ENCODE measurements at places on chromosomes 16 and 17.

DNA sequence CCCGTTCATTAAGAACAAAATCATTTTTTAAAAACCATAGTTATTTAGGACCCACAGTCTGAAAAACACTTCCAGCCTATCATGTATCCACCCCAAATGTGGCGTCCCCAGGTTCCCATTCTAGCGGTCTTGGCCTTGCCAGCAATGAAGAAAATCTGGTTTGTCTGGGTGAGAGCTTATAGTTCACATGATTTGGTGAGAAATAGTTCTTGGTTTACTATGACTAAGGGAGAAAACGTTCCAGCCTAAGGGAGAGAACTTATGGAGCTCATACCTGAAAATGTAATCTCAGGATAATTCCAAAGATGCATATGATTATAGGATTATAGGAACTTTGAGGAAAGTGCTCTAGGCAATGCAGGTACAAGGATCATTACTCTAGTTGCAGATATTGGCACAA is 4.8 kb downstream of the MARVELD3 start:
- no peak for DNase-seq

DNA sequence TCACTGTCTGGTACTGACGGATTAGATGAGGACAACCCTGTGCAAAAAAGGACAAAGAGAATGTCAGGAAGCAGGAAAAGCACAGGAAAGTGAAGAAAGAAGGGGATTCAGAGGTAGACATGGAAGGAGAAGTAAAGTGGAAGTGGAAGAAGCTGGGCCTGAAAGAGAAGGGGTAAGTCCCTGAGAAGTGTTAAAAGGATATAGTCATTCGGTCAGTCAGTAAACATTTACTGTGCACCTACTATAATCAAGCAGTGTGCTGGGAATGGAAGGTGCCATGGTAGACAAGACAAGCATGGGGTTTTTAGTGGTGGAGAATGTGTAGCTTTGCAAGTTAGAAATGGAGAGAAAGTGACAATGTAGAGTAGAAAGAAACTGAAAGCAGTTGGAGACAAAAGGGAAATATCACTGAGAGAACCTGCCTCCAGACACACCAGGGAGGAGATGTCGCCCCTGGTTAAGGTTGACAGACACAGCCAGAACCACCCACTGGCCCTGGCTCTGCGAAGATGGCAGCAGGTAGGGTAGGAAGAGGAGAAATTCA is 4.4 kb upstream of the SP2 start:
- no peak for DNase-seq

GRCh38 chr17:74151551-74152315 is 51.7 kb upstream of the RPL38 start:
- no peak for DNase-seq

DNA sequence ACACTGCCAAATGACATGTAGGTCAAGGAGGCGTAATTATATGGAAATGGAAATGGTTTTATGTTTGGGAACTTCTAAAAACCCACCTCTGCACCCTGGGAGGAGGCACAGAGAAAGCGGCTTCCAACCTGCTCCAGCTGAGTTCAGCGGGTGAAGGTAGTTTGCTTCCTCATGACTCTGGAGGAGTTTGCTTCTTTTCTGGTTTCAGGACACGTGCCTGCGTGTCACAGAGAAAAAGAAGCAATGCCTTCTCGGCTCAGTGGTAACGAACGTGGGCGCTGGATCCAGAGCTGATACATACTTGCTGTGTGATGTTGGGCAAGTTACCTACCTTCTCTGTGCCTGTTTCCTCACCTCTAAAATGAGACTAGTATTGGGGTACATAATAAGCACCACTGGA is 22.1 kb downstream of the GPR139 start:
- no peak for DNase-seq

DNA sequence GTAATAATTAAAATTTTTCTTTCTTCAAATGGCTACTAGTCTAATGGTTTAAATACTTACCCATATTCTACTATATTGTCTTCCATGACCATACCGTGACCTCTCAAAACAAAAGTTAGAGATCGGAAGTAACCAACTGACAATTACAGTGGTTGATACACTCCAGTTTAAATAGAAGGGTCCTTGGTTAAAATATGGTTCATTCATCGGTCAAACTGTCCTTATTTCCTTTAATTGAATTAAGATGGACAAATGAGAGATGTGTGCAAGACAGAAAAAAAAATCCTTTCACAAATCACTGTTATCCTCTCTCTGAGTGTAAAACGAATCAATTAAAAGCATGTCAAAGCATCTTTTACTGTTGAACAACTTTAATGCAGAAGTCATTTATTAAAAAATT is 214.3 kb upstream of the TBX2 start:
- no peak for DNase-seq

DNA sequence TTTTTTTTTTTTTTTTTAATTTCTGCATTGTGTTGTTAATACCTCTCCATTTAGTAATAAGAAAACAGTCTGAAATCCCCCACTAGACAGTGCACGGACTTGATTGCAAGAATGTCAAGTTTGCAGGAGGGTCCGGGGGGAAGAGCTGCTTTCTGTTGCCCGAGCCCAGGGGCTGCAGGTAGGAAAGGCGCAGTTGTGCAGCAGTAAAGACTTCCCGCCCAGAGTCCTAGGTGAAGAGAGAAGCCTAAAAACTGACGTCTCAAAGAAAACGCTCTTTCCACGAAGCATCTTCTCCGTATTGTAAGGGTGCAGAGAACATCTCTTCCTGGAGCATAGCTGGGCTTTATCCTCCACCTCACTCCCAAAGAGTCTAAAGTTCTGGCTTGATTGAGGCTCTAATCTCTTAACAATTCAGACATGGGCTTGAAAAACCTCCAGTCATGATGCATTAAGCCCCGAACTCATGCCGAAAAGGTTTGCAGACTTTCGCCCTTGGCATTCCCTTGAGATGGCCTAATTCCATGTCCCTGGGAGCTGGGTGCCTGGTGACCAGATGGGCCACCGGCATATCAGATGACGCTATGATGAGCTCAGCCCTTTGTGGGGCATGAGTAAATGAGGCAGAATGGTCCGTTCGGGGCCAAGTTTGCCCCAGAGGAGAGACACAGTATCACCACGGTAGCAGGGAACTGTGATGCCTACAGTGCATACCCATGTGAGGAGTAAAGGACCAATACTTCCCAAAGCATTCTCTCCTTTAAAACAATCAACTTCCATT is 436.2 kb upstream of the ZFHX3 start:
- no peak for DNase-seq

DNA sequence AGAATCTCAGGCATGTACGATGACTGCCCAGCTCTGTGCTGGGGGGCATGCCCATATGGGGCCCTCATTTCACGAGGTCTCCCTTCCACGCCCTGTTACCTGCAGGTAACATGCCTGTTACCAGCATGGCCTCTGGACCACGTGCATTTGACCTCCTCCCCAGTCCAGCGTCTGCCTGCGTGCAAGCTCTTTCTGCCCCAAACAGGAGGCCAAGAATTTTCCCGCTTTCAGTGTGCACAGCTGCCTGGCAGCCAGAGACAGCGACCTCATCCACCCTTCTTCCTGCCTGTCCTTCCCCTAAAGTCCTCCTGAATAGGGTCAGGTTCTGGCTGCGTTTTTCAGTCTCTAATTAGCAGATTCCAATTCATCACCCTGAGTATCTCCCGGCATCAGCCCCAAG is 306.5 kb upstream of the ZFHX3 start:
- DNase-seq: no peak

DNA sequence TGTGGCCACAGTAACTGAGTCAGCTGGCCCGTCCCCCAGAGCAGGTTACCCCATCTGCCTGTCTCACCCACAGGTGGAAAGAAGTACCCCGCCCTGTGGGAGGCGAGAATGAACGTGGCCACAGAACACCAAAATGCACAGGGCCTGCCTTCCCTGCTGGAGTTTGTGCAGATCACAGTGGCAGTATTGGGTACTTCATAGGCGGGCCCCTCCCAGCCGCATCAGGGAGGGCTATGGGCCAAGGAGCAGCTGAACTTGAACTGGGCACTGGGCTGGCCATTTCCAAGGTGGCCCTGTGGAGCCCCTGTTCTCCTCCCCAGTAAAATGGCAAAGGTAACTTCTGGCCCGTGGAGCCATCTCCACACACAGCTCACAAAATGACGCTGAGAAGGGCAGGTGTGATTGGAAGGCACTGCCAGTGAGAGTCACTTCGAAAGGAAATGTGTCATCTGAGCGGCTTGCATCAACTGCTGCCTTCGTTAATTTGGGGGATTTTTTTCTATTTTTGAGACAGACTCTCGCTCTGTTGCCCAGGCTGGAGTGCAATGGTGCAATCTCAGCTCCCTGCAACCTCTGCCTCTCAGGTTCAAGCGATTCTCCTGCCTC is 162.9 kb downstream of the ENGASE start:
- no peak for DNase-seq

DNA sequence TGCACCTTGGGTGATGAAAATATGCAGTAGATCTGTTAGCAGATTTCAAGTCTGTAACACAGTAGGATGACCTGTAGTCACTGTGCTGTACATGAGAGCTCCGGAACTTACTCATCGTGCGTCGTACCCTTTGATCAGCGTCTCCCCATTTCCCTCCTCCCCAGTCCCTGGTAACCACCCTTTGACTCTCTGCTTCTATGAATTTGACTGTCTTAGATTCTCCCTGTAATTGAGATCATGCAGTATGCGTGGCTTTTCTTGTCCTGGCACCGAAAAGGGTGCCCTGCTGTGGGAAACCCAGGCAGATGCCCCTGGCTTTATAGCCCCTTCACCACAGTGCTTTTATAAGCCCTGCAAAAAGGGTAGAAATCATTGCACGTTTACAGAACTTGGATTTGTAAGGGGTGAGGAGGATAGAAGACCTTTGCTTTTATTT is 20.5 kb downstream of the CLEC16A start:
- DNase-seq: peak; percentile 94

DNA sequence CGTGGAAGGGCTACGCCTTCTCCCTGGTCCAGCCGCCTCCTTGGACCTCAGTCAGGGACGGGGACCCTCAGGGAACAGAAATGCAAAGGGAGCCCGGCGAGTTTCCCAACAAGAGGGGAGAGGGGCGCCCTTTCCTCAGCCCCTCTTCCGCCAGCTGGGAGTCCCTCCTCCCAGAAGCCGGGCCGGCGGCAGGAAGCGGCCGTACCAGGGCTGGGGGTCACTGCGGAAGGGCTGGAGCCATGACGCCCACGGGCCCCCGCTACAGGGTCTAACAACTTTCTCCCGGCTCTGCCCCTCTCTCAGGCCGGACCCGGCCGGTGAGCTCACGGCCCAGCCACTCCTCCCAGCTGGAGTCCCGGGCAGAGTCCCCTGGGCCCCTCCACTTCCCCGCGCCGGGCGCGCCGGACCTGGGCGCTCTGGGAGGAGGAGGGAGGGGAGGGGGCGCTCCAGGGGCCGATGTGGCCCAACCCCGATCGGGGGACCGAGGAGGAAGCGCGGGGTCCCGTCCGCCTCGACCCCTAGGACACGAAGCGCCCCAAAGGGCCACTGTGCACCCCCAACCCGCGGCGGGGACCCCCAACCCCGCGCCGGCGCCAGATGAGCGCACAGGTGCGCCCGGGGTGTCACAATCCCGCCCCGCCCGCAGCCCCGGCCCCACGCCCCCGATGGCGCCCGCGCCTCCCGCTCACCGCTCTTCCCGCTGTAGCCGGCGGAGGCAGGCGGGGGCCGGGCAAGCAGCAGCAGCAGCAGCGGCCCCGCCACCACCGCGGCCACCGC is 578 bp downstream of the PGAP6 start:
- no peak for DNase-seq

DNA sequence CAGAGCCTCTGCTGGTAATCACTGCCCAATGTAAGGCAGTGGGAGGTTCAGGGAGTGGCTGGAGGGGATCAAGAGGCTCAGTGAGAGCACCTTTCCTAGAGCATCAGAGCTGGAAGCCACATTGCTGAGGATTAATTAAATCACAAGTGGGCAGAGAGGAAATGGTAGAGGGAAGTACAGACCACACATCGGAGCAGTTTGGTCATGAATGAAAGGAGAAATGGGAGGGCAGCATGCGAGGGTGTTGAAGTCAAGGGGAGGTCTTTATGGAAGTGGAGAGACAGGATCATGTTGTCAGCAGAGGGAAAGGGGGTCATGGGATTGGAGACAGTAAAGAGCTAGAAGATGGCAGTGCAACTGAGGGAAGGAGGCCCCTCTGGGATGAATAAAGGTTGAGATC is 2.3 kb downstream of the CCL17 start:
- DNase-seq: no peak

DNA sequence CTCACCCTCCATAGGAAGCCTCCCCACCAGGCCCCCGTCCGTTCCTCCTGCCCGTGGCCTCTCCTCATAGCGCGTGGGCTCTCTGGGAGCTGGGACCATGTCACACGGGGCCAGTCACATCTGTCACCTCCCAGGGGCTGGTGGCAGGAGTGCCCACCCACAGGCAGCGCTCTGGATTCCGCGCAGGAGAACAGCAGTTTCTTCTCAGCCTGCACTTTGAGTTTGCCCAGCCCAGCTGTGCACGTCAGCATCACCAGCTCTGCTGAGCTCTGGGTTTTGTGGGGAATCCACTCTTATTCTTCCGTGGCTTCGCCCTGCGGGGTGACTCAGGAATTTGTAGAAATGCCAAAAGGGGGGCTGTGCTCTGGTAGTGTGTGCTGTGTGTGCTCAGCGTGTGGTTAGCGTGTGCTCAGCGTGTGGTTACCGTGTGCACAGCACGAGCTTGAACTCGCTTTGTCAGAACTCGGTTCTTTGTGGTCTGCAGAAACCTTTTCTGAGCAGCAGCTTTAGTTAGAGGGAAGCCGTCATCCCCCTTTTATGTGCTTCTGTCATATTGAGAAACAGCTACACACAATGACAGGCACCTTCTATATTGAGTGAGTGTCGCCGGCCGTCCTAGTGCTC is 3.2 kb downstream of the ACSF3 start:
- peak; percentile 93 for DNase-seq

DNA sequence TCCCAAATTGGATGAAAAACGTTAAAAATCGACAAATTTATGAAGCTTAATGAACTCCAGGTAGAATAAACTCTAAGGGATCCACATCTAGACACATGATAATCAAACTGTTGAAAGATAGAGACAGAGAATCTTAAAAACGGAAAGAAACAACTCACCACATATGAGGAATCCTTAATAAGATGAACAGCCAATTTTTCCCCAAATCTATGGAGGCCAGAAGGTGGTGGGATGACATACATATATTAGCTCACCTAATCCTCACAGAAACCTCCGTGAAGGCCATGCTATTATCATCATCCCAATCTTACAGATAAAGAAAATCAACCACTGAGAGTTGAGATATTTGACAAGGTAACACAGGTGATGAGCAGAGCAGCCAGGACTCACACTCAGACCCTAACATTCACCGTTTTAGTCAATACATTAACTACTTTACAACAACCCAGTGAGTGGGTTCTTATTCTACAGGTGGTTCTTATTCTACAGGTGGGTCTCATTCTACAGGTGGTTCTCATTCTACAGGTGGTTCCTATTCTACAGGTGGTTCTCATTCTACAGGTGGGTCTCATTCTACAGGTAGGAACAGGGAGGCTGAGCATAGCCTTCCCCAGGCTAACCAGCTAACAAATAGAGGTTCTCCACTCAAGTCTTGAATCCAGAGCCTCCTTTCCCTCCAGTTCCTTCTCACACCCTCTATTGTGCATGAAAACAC is 4.8 kb downstream of the CACNG1 start:
- no peak for DNase-seq

DNA sequence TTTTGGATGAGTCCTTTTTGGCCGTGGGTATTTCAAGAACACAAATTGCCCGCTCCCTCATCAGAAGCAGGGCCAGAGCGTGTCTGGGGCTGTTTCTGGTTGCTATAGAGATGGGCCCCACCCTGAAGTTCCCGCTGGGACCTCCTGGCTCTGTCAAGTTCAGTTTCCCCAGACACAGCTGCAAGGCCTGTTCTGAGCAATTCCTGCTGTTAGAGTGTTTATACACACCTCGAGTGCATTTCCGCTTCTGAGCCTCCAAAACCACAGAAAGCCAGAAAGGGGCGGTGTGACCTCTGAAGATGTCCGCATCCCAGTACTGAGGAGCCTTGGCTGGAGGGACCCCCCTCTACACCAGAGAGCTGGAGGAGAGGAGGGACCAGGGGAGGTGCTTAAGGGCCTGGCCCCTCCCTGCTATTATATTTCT is 9.3 kb upstream of the WBP2 start:
- peak; percentile 84 for DNase-seq
